ENCODE measurements at places on chromosomes 4 and X.

DNA sequence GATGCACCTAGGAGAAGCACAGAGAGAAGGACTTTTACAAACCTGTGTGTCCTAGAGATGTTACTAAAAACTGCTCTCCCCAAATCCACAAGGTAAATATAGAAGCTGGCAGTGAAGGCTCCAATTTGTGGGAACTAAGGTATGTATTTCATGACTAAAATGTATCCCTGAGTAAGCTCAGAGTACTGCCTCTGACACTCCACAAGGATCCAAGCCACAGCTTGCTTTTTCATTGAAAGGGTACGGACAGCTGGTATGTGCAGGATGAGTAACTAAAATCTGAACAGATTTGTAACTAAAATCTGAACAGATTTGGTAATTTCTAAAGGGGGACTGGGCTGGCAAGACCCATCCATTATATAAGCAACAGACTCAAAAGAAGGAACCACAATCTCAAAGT is 187.6 kb downstream of the DCLK2 start:
- no peak for DNase-seq

DNA sequence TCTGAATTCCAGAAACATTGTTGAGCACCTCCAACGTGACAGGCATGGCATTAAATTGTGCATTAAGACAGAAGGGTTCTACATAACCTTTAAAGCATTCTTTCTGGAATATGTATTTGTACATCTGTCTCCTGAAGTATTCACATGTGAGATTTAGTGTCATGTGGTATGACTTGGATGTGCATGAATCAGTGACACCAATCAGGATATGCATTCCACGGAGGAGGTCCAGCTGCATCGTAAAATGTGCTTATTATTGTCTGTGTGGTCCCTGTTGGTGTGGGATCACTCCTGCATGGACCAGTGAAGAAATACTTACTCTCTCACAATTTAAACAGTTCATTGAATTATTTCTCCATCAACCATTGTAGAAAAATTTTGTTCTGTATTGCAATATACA is 149.0 kb downstream of the MID1 start:
- DNase-seq, result no peak

- DNase-seq, result peak; percentile 23
Measured at GRCh38 chrX:21940356-21940829, at the start of gene SMS. SMS (plus strand) TSS chrX:21940709; CDS start chrX:21940825, 116 bp downstream.

GRCh38 chr4:113773014-113773413 is 11.5 kb upstream of the CAMK2D start:
- no peak for DNase-seq

- DNase-seq, result no peak
Measured at GRCh38 chr4:14259936-14260335, 632.4 kb upstream of the BOD1L1 start.

GRCh38 chrX:71652405-71652804 is 14.9 kb upstream of the LOC101059915 start:
- DNase-seq, result peak; percentile 41

DNA sequence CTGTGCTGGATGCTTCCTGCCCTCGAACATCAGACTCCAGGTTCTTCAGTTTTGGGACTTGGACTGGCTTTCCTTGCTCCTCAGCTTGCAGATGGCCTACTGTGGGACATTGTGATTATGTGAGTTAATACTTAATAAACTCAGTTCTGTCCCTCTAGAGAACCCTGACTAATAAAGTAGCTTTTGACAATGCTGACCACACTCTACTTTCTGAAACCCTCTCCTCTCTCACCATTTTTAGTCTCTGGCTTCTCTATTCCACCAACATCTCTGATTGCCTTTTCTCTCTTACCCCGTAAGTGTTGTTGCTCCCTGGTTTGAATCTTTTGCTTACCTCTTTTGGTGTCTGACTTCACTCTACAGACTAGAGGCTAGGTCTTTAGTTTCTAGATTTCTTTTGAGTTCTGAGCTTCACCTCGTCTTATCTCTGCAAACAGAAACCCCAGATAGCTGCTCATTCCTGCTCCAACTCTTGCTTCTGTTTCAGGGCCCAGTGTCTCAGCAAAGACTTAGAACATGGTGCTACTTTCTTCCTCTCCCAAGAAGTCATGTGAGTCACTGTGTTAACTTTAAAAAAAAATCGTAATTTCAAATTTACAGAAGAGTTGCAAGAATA is 11.4 kb downstream of the TMSB4X start:
- no peak for DNase-seq

- no peak for DNase-seq
Measured at GRCh38 chrX:70480660-70481018, 36.0 kb downstream of the DLG3 start.

DNA sequence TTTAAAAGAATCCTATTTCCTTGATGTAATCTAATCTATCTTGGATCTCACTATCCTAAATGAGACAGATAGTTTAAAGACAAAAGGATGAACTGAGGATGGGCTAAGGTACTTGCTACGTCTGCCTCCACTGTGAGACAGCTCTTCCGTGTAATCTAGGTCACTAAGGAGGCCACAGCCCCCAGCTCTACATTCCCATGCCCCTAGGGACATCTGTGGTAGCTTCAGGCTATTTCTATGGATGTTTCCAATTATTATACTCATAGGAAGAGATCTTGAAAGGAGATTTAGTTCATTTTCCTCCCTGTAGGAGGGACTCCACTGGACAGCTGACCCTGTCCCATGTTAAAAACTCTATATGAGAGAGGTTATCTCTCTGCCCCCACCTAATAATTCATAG is 140.8 kb upstream of the TRPC5 start:
- DNase-seq, result no peak

DNA sequence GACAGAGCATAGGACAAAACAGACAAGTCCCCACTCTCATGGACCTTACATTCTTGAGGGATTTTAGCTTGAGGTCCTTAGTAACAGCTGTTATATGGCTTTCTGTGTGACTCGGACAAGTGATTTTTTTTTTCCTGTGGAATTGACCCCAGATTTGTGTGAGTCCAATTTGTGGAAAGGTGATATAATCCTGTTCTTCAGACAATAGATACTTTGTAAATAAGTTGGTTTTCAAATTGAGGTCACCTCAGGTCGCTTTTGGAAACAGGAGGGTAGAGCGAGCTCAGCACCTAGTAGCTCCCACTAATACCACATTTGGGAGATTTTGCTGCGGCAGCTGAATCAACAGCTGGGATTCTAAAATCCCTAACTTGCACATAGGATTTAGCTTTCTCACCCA is 1008.8 kb downstream of the ADGRL3 start:
- DNase-seq, result no peak

DNA sequence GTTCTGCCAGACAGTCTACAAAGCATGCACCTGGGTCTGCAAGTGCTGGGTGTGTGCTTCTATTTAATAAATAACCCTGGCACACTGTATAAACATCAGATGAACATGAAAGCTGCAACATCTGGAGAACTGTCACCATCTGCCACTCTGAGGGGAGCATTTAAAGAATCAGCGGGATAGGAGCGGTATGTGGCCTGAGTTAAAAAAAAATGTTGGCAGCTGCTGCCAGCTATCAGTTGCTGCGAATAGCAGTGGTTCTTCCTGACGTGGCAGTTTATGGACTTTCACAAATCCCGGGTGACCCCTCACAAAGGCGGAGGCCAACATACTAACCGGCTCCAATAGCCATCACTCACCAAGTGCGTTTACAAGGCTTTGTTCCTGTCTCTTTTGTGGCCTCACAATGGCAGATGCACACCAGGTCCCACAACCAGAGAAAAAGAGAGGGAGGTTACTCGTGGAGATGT is 95.1 kb downstream of the RASL11B start:
- DNase-seq, result no peak

GRCh38 chr4:145177511-145177905 is 2.9 kb downstream of the OTUD4 start:
- DNase-seq, result no peak

GRCh38 chr4:104494822-104495559 is at the start of gene CXXC4:
CXXC4 (minus strand) TSS chr4:104494894; CDS start chr4:104491802, 3,092 bp downstream.
- no peak for DNase-seq

DNA sequence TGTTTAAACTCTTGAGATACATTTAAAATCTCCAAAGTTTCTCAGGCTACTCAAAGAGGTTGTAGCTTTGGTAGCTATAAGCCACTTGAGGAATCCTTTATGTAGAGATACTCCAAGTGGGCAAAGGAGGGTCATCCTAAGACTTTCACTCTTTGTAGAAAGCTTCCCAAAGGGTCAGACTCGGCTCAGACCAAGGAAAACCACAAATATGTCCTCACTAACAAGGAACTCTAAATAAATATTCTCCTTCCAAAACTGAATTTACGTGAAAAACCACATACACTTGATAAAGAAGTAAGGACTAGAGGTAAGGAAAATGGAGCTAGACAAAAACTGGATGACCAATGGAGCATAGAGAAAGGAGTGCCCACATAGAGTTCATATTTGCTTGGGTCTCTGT is 41.7 kb upstream of the DDX60 start:
- DNase-seq, result no peak

DNA sequence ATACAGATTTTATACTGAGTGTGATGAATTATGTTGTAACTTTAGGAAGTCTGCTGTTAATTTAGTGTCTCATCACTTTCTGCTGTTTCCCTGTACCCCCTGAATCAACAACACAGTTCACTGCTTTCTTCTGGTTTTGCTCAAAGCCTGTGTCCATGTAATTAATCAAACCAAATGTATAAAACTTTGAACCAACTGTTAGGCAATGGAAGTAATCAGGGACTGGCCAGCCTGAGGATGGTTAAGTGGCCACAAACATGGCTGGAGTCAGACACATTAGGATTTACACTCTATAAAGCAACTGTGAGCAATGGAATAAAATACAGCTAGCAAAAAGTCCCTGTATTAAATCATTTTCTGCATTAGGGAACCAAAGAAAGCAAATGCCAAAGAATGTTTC is 42.6 kb downstream of the CXCL1 start:
- DNase-seq, result no peak

DNA sequence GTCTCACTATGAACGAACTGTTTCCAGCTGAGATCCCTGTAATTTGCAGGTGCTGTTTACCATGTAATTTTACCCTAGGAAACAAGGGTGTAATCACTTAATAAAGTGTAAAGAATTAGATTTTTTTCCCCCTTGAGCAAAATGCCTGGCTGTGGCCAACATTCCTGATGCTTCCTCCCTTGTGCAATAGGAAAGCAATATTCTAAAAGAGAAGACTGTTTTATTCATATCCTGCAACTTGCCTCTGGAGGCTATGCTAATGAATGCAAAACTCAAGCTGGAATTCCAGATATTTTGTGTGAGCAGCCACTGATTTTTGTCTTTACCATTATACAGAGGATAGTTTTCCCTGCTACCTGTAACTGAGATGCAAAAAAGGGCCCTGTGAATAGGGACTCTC is 98.0 kb downstream of the AWAT2 start:
- no peak for DNase-seq

DNA sequence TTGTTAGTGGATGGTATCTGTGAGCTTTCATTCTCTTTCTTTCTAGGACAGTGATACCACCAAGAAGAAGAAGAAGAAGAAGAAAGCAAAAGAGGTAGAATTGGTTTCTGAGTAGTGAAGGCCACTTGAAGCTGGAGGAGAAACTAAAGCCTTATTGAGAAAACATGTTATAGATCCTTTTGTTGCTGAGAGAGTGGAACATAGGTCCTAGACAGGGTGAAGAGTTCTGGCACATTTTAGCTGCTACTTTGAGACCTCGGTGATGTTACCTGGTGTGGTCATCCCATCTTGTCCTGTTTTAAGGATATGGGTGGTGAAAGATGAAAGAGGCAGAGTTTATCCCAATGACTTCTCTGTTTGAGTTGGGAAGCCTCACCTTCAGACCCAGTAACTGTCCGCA is 14.1 kb downstream of the DKC1 start:
- no peak for DNase-seq

GRCh38 chr4:78788007-78788889 is 12.1 kb downstream of the BMP2K start:
- DNase-seq, result no peak

GRCh38 chr4:71026086-71026485 is 32.6 kb downstream of the DCK start:
- DNase-seq, result no peak

DNA sequence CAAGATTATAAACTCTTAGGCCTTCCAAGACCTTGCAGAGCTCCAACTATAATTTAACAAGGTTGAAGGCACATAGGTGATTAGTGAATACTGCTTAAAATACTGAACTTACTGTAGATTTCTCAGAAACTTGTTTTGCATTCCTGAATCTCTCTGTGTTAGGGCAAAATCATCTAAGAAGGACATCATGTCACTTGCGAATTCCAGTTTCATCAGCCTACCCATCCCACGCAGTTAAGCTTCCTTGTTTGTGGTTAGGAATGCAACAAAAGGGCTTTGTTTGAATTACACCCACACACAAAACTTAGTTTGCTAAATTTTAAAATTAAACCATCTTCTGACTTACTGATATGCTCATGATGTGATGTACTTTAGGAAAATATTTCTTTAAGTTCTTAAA is 174.0 kb downstream of the SOWAHB start:
- DNase-seq, result no peak

- no peak for DNase-seq
Measured at GRCh38 chr4:176013476-176014247, 52.0 kb upstream of the WDR17 start.

- no peak for DNase-seq
Measured at GRCh38 chr4:40933272-40934053, 183.7 kb downstream of the NSUN7 start.

GRCh38 chr4:120857312-120857711 is 65.2 kb downstream of the PRDM5 start:
- no peak for DNase-seq

- DNase-seq, result no peak
Measured at GRCh38 chr4:54687887-54688841, 30.4 kb downstream of the KIT start.

- DNase-seq, result no peak
Measured at GRCh38 chr4:54062392-54062791, 2.0 kb downstream of the CHIC2 start.
